ENCODE measurements at places on chromosomes 7 and 10.

- DNase-seq: no peak
These were observed 5.3 kb upstream of the NAT16 start for GRCh38 chr7:101185258-101185839.

DNA sequence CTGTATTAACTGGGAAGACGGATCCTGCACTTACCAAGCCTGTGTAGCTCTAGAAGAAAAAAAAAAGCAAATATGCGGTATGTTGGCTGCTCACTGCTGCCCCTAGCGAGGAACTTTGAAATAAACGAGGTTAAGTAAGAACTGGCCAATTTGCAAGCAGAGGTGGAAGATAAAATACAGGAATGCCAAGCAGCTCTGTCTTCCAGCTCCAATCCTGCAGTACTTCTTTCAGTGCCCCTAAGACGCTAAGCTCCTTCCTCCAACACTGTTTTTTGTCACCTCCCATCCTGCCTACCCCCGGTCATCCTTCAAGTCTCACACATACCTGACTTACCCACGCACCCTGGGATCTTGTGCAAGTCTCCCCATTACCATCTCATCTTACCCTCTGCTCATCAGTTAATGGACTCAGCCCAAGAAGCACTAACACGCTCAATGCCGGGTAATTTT lies 809 bp downstream of the C10orf143 start:
- peak; percentile 26 for DNase-seq

- no peak for DNase-seq
These were observed 706.8 kb upstream of the LRRTM3 start for GRCh38 chr10:66218981-66219587.

DNA sequence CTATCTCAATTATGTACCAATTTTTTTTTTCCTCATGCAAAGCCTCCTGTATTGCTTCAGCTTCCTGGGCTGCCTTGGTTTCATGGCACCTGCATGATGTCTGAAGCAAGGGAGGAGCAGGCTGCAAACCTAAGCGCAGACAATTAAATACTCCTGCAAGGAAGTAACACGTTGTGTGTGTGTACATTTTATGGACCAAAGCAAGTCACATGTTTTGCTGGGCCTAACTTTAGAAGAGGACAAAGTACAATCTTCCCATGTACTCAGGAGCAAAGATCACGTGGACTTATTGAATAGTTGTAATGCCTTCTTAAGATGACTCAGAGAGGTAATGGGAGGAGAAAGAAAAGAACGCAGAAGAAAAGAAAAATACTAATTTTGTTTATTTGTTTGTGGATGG lies 944.0 kb upstream of the C7orf33 start:
- DNase-seq: no peak

DNA sequence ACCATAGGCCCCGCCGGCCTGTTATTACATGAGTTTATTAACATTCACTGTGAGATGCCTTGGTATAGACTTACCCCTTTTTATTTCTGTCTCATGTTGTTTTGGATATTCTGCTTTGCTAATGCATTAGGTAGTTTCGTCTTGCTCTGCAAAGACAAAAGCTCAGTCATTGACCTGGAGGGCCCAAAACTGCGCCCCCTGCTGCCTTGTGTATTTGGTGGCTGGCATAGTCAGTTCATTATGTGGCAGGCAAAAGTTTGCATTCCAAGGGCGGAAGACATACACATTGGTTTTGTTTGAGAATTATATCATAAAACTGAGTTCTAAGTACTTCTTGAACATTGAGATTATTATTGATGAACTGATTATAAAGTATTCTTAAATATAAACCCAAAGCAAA lies 372.5 kb downstream of the SDK1 start:
- no peak for DNase-seq

- DNase-seq: no peak
These were observed 786.0 kb downstream of the GRID1 start for GRCh38 chr10:85580585-85580984.

GRCh38 chr10:130458509-130458908 lies 322.3 kb downstream of the GLRX3 start:
- no peak for DNase-seq

DNA sequence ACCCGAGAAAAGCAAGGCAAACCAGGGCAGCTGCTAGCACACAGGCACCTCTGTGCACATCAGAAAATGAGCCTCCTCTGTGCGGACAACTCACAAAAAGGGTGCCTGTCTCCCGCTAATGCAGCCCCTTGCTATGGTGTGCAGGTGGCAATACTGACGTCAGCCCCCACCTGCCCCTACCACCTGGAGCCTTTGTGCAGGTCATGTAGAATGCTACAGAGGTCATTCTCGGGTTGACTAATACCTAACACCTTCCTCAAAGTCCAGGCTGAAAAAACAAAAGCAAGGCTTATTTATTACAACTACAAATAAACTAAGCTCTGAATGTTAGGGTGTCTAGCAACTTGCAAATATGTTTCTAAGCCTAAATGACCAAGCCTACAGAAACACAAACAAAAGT lies 13.9 kb downstream of the PIP4K2A start:
- no peak for DNase-seq

GRCh38 chr7:74044366-74045350 lies 16.7 kb downstream of the ELN start:
- no peak for DNase-seq

GRCh38 chr7:50463035-50463434 lies 12.9 kb upstream of the FIGNL1 start:
- no peak for DNase-seq

DNA sequence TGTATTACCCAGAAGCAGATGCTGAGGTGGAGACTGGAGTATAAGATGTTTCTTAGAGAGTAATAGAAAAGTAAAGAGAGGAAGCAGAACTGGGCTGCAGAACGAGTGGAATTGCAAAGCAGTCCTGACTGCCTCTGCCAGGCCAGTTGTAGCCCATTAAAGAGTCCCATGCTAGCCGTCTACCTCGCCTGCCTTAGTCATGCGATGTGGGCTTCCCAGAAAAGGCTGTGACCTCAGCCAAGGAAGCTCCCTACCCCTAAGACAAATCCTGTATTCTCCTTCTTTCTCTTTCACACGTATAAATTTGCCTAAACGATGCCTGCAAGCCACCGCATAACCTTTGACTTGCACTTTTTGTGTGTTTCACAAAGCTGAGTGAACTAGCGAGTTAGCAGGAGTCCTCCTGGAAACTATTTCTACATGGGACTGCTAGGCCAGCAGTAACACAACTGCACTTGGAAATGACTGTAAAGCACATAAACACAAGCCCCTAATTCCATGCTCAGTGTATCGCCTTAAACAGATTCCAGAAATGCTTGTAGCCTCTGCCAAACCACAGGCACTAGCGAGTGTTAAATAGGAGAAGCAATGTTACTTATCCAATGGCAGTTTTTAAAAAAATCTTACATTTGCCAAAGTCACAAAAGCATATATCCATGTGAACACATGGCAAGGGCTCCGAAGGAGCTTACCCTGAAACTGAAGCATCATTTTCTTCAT lies 47.4 kb upstream of the GNAI1 start:
- DNase-seq: no peak

DNA sequence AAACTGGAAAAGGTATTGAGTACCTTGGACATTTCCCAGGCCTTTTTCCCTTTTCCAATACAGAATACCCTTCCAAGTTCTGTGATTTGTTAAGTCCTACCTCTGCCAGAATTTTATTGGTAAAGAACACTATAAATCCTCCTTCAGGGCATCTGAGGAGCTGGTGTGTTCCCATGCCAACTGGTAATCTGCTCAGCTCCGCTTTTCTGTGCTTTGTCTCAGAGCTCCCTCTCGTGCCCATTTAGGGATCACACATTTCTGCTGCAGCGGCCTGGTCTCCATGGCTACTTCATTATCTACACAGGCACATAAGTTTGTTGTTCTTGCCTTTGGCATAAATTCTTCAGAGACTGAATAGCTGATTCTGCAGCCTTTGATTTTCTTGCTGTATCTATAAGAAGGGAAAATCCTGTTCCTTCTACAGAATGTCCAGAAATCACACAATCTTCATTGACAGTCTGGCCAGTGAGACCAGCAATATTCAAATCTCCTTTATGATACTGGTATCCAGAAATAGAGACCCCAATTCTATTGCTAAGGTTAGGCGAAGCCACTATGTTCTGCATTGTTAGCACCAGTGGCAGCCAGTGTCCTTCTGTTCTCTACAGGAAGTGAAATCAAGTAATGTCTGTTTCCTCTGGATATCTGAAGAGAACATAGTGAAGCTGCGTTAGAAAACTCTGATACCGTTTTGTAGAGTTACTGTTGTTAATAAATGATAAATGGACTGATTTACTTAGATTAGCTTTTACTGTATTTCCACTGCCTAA lies 51.9 kb downstream of the DENND11 start:
- DNase-seq: no peak

DNA sequence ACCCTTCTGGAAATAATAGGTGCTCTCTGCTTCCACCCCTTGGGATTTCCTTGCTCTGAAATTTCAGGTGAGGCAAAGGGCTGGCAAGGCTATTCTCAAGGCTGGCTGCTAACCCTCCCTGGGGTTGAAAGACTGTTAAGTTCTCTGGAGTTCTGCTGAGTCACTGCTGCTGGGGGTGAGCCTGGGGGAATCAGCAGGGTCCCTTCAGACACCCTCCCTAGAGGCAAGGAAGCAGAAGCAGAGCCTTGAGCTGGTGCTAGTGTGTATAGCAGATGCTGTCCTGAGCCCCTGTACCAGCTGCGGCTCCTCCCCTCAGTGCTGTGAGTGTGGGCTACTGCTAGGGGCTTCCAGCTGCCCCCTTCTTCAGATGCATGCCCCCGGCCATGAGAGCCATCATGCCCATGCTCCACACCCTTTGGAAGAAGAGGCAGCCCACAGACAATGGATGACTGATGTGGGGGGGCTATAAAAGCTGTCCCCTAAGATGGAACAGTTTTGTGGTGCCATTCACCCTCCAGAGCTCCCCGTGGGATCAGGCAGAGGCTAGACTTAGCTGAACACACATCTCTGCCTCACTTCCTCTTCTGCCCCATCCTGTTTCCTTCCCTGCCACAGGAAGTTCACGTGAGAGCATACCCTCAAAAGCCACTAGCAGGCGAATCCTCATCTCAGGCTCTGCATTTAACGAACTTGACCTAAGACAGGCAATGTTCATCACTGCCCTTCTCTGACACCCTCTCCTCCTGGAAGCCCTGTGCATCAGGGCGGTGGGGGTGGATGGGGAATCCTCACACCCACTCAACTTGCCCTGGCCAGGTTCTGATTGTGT lies 91.8 kb downstream of the SH3PXD2A start:
- DNase-seq: no peak

DNA sequence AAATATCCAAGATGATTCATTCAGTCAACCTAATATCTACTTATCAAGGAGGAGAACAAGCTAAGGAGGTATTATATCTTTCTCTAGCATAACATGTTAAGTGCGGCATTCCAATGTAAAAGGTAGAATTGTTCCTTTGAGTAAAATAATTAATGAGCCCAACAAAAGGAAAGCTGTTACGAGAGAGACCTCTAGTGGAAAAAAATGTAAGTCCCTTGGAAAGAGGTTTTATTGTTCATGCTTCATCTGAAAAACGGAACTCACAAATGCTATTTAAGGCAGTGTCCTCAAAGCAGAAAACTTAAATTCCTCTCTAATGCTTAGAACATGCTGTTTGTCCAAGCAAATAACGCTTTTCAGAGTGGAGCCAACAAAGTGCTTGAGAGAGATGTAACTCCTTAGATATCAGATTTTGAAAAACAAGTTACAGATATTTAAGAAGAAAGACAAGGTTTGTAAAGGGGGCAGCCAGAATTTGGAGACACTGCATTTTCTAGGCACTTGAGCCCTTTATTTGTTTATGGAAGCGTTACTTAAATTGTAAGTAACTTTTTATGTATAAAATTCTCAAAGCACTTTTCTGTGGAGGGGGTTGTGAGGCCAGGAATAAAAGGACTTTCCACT lies 119.9 kb downstream of the TFEC start:
- no peak for DNase-seq

GRCh38 chr7:26531926-26532325 lies 240.3 kb downstream of the SNX10 start:
- no peak for DNase-seq

GRCh38 chr7:85554236-85555178 lies 367.7 kb upstream of the SEMA3D start:
- no peak for DNase-seq

DNA sequence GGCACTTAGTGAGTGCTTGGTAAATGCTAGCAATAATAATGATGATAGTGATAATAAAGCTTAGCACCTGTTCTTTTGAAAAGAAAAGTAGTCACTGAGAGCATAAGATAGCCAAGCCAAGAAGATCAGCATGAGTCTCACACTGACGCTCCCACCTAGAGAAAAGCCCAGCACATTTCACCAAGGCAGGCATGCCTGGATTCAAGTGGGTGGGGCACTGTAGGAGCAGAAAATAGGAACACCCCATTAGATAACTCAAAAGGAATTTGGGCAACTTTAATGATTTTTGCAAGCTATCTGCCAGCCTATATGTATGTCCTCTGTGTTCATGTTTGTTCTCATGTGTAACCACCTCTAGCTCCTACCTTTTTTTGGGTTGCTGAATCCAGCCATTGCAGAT lies 18.1 kb upstream of the SORBS1 start:
- DNase-seq: no peak

- no peak for DNase-seq
These were observed 7.0 kb downstream of the MXI1 start for GRCh38 chr10:110214371-110214826.

DNA sequence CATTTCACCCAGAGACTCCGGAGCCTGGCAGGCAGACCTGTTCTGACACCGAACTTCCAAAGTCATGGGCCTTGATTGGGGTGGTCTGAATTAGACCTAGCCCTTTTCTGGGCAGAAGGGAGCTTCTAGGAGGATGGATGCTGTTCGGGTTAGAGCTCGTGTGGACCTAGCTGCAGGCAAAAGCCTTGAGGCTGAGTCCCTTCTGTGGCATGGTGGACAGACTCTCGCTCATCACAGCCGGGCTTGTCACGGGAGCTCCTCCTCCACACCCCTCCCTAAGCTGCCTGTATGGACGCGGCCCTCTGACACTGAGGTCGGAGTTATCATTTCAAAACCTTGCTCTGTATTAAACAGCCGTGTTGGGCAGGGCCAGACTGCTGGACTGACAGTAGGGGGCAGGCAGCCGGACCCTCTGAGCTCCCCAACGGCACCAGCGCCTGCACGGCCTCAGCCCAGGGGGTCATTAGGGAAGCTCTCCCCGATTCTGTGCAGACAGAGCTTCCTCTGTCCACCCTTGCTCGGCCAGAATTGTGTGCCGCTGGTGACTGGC lies 2.2 kb downstream of the IRF5 start:
- no peak for DNase-seq

DNA sequence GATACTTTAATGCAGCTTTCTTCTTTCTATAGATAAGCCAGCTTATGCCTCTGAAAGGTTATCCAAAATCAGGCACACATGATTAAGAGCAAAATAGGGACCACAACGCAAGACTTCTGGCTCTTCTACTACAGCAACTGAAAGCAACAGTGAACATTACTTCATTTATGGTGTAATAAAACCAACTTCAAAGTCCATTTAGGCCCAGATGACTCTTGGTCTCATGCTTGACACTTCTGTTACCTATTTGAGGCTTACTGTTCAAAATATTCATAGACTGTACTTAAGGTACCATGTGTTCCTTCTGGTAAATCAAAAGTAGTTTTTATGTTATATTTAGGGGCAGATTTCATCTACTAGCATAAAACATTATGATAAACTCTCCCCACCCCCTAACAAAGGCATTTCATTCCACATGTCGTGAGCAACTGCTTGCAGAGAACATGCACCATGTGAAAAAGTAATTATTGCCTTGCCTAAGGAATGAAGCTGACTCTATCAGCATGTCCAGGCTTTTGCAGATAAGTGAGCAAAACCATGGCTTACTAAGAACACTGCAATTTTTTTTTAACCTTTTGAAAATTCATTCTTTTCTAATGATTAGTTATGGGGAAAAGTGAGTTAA lies 154.9 kb upstream of the ITGB1 start:
- DNase-seq: no peak

Measured in activated T-helper 1 cell treated with anti-CD3 and anti-CD28 coated beads, Interleukin-2, amount 50 U/mL, for 16 hours (primary cell).